ENCODE measurements at places on chromosomes 3 and 15.

- no peak for DNase-seq
These were observed 1.1 kb upstream of the IMPDH2 start for GRCh38 chr3:49030321-49030720.

- DNase-seq = peak; percentile 94
These were observed 99.0 kb downstream of the MITF start for GRCh38 chr3:69838217-69838616.

- DNase-seq = no peak
These were observed 290.9 kb downstream of the LSAMP start for GRCh38 chr3:116154389-116154788.

- DNase-seq = peak; percentile 68
These were observed 474.7 kb upstream of the IL12A start for GRCh38 chr3:159513867-159514380.

DNA sequence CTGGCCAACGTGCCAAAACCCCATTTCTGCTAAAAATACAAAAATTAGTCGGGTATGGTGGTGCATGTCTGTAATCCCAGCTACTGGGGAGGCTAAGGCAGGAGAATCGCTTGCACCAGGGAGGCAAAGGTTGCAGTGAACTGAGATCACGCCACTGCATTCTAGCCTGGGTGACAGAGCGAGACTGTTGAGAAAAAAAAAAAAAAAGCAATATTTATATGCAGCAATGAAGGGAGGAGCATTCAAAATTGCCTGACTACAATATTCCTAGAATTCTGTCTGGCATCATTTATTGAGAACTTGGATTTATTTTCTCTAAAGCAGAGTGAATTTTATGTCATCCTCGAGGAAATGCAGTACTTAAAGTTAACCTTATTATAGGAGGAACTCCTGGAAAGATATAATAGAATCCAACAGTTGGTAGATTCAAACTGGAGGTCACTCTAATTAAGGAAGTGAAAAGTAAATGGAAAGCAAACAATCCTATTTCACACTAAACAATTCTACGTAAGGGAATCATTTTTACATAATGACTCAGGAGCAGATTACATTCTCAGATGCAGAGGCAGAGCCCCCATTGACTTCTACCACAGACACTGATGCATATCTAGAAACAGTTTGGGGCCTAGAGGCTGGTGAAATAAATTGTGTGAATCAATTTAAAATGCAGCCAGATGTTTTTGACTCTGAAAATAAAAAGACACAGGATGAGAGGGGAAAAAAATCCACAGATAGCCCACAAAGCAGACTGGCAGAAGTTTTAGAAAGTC, 82.1 kb upstream of the FHIT start:
- no peak for DNase-seq

GRCh38 chr3:147838652-147839051, 429.5 kb downstream of the ZIC1 start:
- peak; percentile 10 for DNase-seq

DNA sequence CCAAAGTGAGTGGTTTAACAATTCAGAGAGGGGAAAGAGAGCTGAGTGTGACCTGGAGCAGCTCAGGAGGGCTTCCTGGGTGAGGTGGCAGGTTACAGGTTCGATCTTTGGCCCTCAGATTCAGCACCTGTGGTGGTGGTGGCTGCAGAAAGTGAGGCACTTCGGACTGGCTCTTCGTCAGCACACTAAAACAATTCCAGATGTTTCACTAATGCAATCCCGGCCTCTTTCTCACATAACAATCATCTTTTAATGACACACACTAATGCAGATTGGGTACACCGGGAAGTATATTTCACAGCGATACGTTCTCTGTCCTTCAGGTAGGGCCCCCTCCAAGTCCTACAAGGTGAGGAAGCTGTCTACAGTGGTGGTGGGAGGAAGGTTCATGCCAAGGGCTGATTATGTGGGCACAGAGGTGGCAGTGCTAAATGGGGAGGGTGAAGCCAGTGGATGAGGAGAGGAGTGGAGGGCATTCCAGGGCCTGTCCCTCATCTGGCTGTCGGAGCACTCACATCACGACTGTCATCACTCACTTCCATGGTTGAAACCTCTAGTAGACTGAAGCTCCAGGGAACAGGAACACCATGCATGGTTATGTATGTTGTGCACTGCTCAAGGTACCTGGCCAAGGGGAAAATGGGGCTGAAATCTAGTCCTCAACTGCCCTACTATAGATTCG, 171.1 kb downstream of the RAB11A start:
- peak; percentile 46 for DNase-seq

- DNase-seq = no peak
These were observed 41.8 kb downstream of the HLTF start for GRCh38 chr3:149044339-149045083.

- DNase-seq = no peak
These were observed 6.0 kb downstream of the FAM43A start for GRCh38 chr3:194691481-194692283.

DNA sequence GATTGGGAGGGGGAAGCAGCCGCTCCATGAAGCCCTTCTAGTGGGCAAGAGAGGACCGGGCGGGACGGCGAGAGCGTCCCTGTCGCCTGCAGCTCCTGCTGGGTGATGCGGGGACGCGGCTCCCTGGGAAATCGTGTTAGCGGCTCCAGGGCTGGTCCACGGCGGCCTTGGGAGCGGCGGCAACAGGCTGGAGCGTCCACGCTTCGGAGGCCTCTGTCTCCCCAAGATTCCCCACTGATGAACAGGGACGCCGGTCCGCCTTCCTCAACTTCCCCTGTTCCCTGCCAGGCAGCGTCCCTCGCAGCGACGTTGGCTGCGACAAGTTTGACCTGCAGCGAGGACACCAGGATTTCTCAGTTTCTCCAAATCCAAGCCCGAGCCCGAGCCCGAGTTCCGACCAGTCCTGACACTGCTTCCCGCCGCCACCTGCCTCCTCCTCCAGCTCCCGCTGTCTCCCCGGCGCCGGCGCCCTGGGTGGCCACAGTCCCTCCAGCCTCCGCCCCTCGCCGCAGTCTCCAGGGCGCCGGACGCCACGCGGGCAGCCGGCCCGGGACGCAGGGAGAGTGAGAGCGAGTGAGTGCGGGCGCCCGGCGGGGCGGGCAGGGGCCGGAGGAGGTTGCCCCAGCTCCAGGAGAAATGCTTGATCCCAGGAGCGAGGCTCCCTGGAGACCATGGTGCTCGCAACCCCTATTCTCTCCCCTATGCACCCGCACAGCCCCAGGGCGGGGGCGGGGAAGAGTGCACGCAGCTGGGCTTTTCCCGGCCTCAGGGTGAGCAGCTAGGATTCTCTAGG, 78.1 kb upstream of the RNF7 start:
- peak; percentile 88 for DNase-seq

Data from GM23248 (cell line).